Foreskin fibroblast (primary cell): ENCODE measurements at places on chromosomes 5 and 9.

DNA sequence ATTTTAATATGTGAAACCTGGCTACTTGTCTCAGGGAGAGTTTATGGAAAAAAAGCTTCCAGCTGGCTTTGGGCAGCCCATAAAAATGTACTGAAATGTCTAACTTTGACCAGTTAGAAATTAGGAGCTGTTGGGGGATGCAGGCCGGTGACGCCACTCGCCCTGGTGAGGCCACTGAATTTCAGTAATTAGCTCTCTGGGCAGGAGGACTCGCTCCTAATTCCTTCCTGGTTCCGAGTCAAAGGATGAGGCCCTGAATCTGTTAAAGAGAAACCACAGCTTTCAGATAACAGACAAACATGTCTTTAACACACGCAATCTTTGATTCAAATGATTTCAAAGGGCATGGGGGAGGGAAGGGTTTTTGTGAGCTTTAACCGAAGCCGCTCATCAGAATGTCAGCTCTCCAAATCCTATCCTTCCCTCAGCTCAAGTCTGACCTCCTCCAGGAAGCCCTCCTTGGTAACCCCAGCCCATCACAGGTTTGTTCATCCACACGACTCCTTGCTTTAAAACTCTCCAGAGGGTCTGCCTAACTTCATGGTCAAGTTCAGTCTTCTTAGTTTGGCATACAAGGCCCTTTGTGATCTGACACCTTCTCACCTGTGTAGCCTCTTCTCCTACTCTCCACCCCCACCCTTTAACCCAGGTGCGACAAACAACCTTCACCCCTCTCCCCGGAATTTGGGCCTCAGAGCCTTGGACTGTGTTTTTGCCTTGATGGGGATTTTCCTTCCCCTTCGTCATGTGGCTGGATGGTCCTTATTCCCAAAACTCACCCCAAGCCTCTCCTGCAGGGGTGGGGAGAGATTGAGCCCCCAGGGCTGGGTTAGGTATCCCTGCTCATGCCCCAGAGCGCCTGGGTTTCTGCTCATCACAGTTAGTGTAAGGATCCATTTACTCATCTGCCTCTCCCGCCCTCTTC is 13.6 kb upstream of the PHF19 start:
- DNase-seq, result peak; percentile 57

DNA sequence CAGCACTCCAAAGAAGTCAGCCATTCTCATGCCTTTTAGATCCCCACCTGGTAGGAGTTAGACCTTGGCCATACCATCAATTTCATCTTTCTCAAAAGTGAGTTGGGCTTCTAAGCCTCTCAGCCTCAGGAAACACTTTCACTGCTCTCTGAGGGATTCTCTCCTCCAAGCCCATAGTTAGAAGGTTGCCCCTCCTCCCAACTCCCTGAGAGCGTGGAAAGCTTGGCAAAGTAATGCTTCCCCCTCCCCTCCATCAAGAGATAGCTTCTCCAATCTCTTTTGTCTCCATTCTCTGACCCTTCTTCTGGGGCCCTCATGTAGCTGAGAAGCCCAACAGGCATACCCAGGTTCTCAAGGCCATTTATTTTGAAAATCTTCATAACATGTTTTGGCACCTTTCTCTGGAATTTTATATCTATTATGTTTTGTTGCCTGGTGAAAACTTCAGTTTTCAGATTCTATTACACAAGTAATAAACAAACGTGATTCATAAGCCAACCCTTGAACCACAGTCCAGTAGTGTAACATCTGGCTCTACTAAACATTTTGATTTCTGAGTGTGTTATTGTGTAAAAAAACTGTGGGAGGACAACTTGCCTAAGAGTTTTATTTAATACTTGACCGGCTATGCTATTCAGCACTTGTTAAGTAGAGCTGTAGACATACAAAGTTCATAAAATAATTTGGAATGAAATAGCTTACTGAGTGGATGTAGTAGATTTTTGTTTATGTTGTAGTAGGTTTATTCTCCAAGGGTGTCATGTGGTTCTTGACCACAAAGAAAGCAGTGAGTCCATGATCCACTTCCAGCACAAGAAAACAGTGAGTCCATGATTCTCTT is 17.1 kb downstream of the LVRN start:
- DNase-seq, result peak; percentile 85

DNA sequence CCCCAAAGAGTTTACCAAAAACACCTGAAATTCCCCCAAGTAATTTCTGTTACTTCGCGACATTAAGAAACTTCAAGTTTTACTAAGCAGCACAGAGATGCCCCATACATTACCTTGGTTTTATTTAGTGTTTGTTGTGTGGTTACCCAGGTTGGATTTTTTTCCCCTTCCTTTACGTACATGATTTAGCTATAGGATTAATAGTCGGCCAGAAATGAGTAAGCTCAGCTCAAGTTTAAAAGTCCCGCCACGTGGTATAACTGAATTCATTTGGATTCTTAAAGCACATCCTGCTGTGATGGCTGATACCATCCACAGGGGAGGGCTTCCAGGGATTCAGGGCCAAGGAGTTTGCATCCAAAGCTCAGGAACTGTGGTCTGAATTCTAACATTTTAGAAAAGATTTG is 75.9 kb downstream of the DAP start:
- no peak for DNase-seq

DNA sequence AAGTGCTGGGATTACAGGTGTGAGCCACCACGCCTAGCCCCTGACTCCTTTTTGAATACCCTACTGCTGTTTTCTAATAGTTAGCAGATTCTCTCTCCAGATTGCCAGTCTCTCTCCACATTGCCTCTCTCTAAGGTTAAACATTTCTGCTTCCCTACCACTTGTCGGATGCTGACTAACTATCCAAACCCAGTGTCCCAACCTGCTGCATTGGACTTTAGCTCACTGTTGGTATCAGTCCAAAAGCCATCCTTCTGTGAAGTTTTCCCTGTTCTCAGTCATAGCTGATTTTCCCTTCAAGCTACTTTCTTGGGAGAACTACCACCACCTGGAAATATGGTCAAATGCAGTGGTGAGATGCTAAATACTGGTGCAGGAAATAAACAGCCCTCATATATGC is 48.7 kb downstream of the TLR4 start:
- no peak for DNase-seq

- DNase-seq, result no peak
Measured at GRCh38 chr5:1547236-1547635, 23.5 kb upstream of the LPCAT1 start.

- peak; percentile 29 for DNase-seq
Measured at GRCh38 chr9:120436983-120437475, 142.9 kb downstream of the CDK5RAP2 start.

GRCh38 chr9:82116556-82116955 is 128.0 kb downstream of the SPATA31D1 start:
- peak; percentile 27 for DNase-seq

DNA sequence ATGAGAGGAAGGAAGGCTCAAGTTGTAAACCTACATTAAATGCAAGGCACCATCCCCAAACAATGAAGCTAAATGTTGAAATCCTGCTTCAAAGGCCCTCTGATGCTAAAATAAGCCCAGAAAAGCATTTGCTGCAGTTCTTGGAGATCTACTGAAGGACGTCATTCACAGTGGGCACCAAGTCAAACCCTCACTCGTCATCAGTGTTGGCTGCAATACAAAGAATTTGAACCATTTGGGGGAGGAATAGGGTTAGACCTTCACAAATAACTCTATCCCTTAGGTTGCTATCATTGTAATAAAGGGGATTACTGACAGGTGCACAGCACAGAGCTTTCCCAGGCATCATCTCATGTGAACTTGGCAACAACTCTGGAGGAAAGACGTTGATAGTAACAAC is 9.3 kb upstream of the MEGF9 start:
- DNase-seq, result peak; percentile 63

GRCh38 chr5:67246108-67246507 is 49.5 kb upstream of the CD180 start:
- DNase-seq, result peak; percentile 90

- no peak for DNase-seq
Measured at GRCh38 chr5:14587150-14587549, 5.6 kb downstream of the OTULINL start.

- DNase-seq, result no peak
Measured at GRCh38 chr5:133658327-133658726, 46.0 kb upstream of the FSTL4 start.

DNA sequence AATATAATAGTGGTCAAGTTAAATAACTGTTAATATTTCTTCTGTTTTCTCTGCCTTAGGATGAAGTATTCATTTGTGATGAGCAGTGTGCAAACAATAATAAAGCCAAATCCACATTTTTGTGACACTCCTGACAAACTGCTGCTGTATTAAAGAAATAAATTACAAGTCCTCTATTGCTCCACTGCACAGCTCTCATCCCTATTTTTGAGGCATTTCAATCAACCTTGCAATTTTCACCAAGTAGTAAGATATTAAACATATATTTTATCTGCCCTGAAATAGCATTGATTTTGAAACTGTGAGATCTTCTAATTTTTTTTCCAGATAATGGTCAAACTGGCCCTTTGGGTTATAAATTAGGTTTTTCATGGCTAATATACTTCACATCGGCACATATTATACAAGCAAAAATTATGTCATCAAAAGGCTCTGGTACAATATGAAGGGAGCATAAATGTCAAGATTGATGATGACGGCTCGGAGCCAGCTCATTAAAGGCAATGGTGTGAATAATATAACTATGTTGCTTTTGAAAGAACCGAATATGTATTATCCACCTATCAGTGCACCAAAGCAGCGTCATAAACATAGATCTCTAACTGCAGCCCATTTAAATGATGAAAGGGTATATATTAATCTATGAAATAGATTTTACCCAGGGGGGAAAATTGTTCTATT is 764.9 kb downstream of the DNAH5 start:
- no peak for DNase-seq

GRCh38 chr5:44388321-44389089 is 715 bp downstream of the FGF10 start:
- DNase-seq, result no peak

GRCh38 chr5:141272906-141273305 is 27.7 kb downstream of the PCDHB15 start:
- no peak for DNase-seq

GRCh38 chr5:88667496-88668201 is 215.3 kb downstream of the MEF2C start:
- DNase-seq, result no peak

GRCh38 chr9:109401990-109402318 is 81.1 kb upstream of the EPB41L4B start:
- DNase-seq, result no peak

DNA sequence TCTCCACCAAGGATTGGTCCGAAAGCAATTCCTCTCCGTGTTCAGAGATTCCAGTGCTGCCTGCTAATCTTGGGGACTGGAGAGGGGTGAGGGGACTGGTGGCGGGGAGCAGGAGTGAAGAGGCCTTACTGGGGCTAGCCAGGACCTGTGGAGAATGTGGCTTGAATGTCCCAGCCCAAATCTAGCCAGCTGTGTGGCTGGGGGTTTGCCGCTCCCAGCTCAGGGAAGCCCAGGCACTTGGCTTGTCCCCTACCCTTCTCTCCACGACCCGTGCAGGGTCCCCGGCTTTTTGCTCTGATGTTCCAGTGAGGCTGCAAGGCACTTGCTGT is 2.4 kb downstream of the N4BP3 start:
- no peak for DNase-seq

GRCh38 chr5:170443624-170444023 is 54.5 kb upstream of the KCNMB1 start:
- no peak for DNase-seq

GRCh38 chr5:74552101-74552500 is 88.4 kb downstream of the ENC1 start:
- no peak for DNase-seq

GRCh38 chr9:35054871-35055644 is 17.4 kb downstream of the VCP start:
- no peak for DNase-seq

- DNase-seq, result no peak
Measured at GRCh38 chr5:147675168-147675567, 107.4 kb downstream of the JAKMIP2 start.

GRCh38 chr5:72955143-72955767 is 586 bp upstream of the FCHO2 start:
- DNase-seq, result peak; percentile 58

DNA sequence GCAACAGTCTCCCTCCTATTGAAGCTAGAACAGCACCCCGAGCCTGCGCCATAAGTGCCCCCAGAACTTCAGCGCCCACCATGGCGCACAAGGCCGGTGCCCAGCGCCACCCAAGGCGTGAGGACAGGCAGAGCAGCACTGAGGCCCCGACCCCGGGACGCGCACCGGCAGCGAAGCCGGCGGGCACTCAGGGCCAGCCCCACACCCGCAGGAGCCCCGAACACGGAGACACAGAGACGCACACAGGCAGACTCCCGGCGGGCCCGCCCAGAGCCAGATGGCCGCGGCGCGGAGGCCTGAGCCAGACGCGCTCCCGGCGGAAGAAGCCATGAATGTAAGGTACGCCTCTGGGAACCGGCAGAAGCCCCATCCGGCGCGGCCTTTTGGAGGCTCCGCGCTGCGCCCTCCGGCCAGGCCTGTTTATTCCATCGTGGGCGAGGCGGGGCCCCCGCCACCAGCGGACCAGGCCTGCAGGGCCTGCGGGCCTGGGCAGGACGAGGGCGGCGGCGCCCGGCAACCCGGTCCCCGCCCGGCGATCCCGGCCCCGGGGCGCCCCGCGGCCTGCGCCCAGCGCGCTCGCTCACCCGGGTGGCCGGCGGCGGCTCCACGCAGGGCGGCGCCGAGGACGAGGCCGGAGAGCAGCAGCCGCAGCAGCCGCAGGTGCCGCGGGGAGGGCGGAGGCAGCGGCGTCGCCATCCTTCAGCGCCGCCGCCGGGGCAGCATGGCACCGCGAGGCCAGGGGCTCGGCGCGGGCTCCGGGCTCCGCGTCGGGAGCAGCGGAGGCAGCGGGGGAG is 486 bp downstream of the NPDC1 start:
- DNase-seq, result peak; percentile 32

GRCh38 chr5:116009806-116010205 is 22.5 kb upstream of the ARL14EPL start:
- DNase-seq, result no peak

- DNase-seq, result no peak
Measured at GRCh38 chr5:116898917-116899316, 324.3 kb upstream of the SEMA6A start.

DNA sequence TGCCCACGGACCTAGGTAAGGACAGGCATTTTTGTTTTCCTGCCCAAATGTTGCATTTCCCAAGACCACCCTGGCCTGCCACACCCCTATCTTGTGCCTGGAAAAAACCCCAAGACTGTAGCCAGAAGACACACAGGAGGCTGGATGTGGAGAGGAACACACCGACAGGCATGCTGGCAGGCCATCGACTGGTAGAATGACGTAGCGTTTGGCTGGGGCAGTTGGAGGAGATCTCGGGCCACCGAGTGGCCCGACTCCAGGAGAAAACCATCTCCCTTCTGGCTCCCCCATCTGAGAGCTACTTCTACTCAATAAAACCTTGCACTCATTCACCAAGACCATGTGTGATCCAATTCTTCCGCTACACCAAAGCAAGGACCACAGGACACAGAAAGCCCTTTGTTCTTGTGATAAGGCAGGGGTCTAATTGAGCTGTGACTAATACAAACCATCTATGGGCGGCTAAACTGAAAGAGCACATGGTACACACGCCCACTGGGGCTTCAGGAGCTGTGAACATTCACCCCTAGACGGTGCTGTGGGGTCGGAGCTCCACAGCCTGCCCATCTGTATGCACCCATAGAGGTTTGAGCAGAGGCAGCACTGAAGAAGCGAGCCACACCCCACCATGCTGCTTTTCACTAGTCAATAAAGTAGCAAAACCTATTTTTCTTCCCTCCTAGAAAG is 38.9 kb upstream of the N4BP3 start:
- no peak for DNase-seq

GRCh38 chr5:148904440-148904839 is 78.0 kb downstream of the ADRB2 start:
- DNase-seq, result no peak

GRCh38 chr5:1112596-1113331 is 901 bp upstream of the SLC12A7 start:
- DNase-seq, result no peak
